Fibroblast of skin of left quadriceps (primary cell): ENCODE measurements at places on chromosomes 13 and 19.
A peak's percentile ranks its signal among the peaks of the same experiment; 100 is the strongest.

DNA sequence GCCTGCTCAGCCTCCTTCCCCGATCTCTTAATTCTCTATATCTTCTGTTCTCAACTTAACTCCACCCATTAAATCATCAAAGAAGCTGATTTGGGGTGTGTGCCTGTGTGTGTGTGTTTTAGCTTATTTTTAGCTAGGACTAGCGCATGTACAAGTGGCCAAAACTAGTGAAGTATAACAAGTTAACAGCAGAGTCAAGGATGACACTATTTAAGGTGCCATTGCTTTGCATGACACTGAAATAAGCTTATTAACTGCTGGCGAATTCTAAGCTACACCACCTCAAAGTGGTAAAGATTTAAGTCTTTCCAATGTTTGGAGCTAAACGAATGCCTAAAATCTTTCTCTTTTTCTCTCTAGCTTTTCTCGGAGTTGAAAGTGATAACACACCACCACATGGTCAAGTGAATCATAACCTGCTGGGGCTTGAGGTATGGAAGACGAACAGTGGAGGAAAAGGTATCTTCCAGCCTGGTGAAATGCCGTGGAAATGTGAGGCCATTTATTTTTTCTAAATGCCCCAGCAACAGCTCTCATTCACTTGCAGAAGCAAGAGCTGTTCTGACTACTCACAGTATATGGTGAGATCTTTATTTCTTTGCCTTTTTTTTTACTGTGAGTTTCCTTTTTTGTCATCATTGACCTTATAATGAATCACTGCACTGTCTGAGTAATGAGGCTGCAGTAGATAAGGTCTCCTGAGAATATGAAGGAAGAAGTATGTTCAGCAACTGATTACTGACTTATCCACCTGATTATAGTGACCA, 570.3 kb downstream of the PCDH9 start:
- DNase-seq, result peak; percentile 31

DNA sequence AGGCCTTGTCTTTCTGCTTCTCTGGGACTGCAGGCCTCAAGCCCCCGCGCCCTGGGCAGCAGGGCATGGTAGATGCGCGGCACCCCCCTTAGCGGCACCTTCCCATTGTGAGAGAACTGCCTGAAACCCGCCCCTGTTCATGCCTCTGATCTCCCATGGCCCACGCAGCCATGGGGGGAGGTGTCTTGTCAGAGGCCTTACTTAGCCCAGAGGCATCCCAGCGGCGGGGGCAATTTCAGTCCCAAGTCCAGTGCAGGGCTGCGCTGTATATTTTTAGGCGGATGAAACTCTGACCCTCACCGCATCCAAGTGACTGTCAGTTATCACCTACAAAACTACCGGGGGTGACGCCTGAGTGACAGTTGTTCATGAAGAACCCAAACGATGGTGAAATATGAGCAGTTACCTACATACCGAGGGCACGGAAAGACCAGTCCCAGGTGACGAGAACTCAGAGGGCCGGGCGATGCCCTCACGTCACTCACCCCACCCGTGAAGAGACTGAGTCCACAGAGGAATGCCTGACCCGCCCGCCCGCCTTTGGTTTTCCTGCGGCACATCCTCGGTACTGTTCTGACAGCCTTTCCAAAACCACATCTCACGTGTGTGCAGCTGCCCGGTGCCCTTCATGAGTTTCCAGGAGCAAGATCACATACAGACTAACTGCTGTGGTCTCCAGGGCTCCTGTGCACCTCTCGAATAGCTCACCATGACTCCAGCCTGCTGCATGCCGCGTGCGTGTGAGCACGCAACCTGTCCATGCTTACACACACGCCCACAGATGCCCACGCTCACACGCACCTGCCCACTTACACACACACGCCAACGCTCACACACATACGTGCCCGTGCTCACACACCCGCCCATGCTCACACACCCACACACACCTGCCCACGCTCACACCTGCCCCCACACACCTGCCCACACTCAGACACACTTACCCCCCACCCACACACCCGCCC, 14.4 kb downstream of the IL17D start:
- no peak for DNase-seq

DNA sequence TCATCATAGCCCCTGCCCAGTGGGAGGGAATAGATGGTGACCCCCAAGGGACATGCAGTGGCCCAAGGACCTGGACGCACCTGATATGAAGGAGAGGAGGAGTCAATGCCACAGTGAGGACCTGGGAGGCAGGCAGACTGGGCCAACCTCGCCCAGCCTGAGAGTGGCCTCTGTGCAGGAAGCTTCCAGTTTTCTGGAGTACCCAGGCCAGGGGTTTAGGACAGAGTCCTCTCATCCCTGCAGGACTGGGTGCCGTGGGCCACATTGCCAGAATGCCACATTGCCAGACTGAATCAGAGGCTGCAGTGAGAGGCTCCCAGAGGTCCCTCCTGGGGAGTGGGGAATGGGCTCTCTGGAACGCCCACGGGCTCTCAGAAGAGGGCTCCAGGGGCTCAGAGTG, 82.9 kb upstream of the VSTM2B start:
- DNase-seq, result no peak

- no peak for DNase-seq
Measured at GRCh38 chr13:84234416-84234815, 352.1 kb upstream of the SLITRK1 start.

- no peak for DNase-seq
Measured at GRCh38 chr13:77177646-77178045, 149.2 kb downstream of the MYCBP2 start.

DNA sequence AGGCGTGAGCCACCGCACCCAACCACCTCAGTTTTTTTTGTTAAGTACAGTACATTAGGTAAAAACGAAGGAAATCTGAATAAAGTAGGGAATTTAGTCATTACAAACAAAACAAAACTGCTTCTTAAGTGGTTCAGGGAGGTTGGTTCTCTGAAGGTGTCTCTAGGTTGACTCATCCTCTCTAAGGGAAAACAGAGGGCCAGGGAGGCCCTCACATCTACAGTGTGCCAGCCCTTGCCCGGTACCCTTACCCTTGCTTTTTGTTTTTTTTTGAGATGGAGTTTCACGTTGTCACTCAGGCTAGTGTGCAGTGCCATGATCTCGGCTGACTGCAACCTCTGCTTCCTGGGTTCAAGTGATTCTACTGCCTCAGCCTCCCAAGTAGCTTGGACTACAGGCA, 17.2 kb upstream of the JUND start:
- no peak for DNase-seq

GRCh38 chr13:30002577-30002976, 152.2 kb upstream of the UBL3 start:
- peak; percentile 63 for DNase-seq

DNA sequence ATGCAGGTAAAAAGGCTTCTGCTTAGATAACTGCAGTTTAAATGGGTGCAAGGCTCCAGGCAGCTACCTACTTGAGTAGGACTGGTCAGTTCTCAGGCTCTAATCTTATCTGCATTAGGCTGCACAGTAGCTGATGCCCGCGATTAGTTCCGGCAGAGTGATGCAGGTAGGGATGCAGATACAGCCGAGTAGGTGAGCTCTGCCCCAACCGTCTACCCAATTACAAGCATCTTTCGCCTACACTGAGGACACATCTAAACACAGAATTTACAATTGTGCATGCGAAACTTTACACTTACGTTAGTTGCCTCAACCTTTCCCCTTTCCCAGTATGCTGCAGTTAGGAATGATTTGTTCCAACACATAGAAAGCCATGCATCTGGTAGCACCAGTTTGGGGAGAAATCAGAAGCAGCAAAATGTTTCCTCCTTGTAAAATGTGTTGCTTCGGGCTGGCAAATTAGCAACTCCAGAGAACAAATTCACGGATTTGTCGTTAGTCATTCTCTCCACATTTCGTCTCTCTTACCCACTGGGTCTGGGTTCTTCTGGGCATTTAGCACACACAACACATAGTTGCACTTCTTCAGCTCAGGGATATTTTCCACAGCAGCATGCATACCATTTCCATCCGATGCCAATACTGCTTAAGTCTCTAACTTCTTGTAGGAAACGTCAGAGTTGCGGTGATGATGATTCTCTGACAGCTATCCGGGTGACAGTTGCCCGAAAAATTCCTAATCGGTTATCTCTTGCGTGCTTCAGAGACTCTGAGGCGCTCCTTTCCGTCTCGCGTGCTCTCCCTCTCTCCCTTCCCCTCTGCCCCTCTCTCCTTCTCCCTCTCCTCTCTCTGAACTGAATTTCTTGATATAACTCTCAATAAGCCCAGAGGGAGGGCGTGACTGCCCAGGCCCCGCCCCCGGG, at the start of gene PCDH9:
Gene PCDH9 (minus strand): TSS at position 856 of the 923 bp plus-strand sequence. CDS start 1,896 bp downstream, outside the sequence.
- no peak for DNase-seq

DNA sequence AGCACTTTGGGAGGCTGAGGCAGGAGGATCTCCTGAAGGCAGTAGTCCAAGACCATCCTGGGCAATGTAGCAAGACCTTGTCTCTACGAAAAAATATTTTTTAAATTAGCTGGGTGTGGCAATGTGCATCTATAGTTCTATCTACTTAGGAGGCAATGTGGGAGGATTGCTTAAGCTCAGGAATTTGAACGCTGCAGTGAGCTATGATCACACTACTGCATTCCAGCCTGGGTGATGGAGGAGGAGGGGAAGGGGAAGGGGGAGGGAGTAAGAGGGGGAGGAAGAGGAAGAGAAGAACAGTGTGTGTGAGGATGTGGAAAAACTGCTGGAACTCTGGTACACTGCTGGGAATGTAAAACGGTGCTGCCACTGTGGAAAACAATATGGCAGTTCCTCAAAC, 9.2 kb upstream of the CLIP3 start:
- peak; percentile 87 for DNase-seq

- no peak for DNase-seq
Measured at GRCh38 chr19:41159881-41160280, 33.1 kb upstream of the CYP2S1 start.

DNA sequence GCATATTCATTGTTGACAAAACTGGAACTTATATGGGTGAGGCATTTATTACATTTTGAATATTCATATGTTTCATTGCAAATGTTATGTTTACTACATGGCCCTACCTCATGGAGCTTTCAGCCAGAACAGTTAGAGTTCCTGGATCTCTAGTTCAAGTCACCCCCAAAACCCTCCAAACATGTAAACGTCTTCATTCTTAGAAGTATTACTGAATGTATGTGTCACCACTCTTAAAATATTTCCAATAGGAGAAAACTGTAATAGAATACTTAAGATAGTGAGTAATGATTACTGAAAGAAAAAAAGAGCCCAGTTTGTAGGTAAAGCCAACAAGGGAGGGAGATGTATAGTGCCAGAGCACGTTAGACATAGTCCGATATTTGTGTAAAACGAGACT, 23.5 kb downstream of the URI1 start:
- DNase-seq, result peak; percentile 34

DNA sequence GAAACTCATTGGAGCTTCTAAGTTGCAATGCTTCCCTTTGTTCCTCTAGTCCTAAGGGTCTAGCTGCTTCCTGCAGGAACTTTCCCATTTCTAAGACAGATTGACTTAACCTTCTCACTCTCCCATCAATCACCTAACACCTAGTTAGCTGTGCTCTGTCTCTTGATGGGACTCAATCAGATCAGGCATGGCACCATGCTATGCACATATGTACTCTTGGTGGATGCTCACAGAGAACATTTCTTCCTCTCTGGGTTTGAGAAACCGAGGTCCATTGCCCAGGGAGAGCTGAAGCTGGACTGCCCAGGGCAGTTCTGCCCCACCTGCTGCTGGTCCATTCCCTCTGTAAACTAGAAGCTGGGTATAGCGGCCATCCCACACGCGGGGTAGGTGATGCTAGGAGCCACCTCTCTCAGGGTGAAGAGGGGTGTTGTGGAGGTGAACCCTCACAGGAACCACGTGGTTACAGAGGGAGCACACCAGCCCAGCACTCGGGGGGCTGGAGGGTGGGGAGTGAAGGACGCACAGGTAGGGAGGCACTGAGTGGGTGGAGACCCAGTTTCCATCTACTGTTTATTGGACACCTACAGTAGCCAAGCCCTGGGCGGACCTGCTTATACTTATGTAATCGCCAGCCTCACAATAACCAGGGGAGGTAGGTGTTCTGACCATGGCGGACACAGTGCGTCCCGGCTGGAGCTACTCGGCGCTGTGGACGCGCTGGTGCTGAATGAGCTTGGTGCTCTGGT, 3.1 kb upstream of the UBE2M start:
- DNase-seq, result no peak

DNA sequence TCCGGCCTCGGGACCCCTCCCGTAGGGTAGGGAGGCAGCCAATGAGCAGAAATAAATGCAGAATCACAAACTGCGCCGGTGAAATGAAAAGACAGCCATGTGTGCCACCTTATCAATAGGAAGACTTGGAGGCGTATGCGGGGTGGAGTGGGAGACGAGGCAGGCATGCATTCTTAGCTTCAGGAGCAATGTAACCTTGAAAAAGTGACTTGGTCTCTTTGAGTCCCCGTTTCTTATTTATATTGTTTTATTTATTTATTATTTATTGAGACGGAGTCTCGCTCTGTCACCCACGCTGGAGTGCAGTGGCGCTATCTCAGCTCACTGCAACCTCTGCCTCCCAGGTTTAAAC, 16.0 kb downstream of the SSC5D start:
- DNase-seq, result no peak

GRCh38 chr13:103866048-103866447, 799.8 kb upstream of the SLC10A2 start:
- DNase-seq, result no peak

DNA sequence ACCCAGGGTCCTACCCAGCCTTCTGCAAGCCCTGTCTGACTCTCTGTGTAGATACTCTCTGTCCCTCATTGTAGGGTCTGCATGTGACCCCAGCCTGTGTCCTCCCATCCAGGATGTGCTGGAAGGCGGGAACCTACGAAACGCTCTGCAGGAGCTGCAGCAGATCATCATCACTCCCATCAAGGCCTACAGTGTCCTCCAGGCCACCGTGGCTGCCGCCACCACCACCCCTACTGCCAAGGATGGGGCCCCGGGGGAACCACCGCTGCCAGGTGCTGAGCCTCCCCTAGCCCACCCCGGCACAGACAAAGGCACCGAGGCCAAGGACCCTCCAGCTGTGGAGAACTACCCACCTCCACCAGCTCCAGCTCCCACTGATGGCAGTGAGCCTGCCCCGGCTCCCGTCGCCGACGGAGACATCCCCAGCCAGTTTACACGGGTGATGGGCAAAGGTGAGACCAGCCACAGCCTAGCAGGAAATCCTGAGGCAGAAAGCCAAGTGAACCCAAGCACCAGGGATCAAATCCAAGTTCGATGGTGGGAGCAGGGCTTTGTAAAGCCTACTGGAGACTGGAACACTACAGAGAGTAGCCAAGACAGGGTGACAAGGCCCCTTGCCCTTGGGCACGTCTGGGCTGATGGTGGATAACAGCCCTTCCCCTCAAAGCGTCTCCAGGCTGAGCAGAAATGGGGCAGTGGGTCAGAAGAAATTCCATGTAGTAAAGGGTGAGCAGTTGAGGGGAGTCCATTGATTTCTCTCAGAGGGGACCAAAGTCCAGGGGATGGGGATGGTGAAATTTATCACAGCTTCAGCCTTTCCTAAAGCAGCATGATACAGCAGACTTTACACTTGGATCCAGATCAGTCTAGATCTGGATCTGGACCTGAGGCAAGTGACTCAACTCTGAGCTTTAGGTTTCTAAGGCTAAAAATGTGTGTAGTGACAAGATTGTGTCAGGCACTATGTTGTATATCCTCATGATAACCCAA, 13.2 kb downstream of the PAF1 start:
- DNase-seq, result no peak

DNA sequence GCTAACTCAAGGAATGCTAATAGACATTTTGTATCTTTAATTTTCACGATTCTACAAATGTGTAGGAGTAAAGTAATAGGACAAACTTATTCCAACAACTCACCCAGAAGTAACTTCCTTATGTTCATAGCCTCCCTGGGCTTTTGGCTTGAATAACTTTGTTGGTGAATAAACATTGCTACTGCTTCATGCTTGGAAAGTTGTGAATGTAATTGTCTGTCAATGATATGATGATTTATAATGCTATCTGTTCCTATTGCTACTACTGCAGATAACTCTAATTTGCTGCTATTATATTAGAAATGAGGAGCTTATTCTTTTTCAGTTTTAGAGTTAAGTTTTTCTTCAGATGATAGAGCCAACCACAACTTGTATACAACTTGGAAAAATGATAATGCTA, 307.7 kb downstream of the PCDH9 start:
- no peak for DNase-seq
